Activated CD4-positive, alpha-beta T cell treated with anti-CD3 and anti-CD28 coated beads, Interleukin-2, amount 50 U/mL, for 16 hours (primary cell): ENCODE measurements at places on chromosomes 12 and 14.

GRCh38 chr12:54328595-54329337 is 3.8 kb downstream of the COPZ1 start:
- no peak for DNase-seq

DNA sequence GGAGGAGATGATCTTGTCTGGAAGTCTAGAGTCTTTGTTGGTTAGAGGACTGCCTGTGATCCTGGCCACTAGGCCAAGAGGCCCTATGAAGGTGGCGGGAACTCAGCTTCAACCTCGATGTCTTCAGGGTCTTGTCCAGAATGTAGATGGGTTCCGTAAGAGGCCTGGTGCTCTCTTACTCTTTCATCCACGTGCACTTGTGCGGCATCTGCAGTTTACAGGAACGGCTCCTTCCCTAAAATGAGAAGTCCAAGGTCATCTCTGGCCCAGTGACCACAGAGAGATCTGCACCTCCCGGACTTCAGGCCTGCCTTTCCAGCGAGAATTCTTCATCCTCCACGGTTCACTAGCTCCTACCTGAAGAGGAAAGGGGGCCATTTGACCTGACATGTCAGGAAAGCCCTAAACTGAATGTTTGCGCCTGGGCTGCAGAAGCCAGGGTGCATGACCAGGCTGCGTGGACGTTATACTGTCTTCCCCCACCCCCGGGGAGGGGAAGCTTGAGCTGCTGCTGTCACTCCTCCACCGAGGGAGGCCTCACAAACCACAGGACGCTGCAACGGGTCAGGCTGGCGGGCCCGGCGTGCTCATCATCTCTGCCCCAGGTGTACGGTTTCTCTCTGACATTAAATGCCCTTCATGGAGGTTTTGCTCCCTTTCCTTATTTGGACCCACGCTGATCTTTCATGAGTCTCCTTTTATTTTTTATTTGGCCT is 17.7 kb downstream of the WNT5B start:
- no peak for DNase-seq

DNA sequence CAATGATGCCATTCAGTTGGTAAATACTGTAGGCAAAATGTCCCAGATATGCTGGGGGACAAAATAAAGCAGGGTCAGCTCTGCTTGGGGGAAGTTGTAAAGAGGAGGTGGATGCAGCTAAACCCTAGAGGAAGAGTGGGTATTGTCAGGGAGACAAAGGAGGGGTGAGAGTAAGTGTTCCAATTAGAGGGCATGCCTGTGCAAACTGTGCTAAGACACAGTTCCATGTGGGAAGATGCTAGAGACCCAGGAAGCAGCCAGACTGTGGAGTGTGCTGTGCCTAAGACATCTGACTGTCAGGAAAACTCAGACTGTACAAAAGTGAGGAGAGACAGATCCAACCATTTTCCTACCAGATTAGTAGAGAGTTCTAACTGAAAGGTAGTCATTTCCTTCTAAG is 474.3 kb downstream of the ATP23 start:
- no peak for DNase-seq

DNA sequence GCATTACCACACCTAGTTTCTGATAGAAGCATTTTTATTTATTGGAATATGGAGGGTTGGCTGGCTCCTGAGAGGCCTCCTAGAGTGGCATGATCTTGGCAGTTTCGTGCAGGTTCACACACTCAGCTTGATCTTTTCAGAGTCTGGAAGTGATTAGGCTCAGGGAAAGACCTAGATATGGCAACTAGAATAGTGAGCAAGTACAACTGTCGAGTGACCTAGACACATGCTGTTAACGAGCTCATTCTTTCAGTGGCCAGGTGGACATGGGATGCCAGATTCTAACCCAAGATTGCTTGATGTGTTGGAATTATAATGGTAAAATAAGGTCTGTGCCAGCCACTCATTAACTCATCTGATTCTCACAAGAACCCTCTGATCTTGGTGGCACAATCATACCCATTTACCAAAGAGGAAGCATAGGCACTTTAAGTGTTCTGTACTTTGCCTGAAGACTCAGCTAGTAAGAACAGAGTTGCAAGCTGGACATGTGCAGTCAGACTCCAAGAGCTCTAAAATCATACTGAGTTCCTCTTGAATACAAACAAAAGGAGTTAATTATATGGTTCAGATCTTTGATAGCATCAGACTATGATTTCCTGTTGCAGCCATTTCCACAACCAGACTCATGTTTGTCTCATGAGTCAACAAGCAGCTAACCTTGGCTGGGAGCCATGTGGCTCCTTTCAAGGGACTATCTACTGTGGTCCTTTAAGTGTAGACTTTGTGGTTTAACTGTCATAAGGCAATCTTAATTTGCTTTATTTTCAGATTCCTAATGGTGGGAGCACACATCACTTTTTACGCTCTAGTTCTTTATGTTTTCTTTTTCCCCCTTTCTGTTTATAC is 144.2 kb downstream of the PLEKHA5 start:
- peak; percentile 20 for DNase-seq

DNA sequence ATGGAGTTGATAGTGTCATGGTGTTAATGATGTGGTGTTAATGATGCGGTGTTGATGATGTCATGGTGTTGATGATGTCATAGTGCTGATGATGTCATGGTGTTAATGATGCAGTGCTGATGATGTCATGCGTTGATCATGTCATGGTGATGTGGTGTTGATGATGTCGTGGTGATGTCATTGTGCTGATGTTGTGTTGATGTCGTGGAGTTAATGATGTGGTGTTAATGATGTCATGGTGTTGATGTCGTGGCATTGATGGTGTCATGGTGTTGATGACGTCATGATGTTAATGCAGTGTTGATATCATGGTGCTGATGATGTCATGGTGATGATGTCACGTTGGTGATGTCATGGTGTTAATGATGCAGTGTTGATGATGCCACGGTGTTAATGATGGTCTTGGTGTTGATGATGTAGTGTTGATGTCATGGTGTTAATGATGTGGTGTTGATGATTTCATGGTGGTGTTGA is 49.1 kb upstream of the RIMBP2 start:
- peak; percentile 5 for DNase-seq

GRCh38 chr14:21352587-21352986 is 31.2 kb downstream of the SUPT16H start:
- no peak for DNase-seq

- DNase-seq, result peak; percentile 59
Measured at GRCh38 chr14:21748869-21749303, 75.3 kb upstream of the OR4E1 start.

GRCh38 chr12:56126732-56127239 is 1.3 kb upstream of the ESYT1 start:
- DNase-seq, result no peak

- DNase-seq, result no peak
Measured at GRCh38 chr14:35243956-35244355, 48.2 kb upstream of the PSMA6 start.

GRCh38 chr12:112482733-112483132 is 64.0 kb downstream of the PTPN11 start:
- DNase-seq, result no peak

DNA sequence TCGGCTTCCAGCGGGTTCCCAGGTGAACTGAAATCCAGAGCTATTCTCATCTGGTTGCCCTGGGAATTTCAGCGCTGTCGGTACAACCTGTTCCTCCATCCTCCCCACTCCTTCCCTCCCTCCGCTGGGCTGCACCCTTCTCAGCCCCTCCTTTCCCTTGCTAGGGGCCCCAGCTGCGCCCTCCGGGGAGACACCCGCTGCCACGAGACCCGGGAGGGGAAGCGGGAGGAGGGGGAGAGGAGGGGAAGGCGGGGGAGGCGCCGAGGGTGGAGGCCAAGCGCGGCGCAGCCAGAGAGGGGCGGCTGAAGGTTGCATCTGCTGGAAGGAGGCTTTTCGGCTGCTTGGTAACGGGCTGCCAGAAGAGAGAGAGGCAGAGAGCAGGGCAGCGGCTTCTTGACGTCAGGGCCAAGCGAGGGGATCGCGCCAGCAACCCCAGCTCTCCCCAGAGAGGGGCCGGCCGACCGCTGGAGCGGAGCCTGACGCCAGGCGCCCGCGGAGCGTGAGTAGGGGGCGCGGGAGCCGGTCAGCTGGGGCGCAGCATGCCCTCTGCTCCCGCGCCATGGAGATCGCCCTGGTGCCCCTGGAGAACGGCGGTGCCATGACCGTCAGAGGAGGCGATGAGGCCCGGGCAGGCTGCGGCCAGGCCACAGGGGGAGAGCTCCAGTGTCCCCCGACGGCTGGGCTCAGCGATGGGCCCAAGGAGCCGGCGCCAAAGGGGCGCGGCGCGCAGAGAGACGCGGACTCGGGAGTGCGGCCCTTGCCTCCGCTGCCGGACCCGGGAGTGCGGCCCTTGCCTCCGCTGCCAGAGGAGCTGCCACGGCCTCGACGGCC is at the start of gene KCNA5:
Gene KCNA5, plus strand, starts transcription at position 291 of the 831 bp plus-strand sequence. Its CDS starts 269 bp downstream, at position 560.
- no peak for DNase-seq

GRCh38 chr12:5242440-5242839 is 189.5 kb upstream of the NTF3 start:
- DNase-seq, result no peak

DNA sequence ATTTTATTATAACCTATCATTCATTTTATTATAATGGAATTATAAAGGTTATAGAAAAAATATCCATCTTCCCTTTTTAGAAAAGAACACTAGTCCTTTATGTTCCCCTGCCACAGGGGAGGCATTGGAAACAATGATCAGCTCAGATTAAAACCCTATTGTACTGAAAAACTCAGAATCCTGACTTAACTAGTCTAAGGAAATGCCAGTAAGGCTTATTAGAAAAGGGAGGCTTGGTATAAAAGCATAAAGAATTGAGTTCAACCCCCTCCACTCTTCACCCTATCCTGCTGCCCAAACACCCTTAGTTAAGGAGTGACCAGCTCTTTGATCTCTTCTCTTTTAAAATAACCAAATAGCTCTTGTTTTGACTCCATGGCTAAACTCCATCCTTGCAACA is 36.0 kb downstream of the PUS7L start:
- DNase-seq, result no peak

- DNase-seq, result no peak
Measured at GRCh38 chr14:94173471-94173884, 644 bp upstream of the PPP4R4 start.

DNA sequence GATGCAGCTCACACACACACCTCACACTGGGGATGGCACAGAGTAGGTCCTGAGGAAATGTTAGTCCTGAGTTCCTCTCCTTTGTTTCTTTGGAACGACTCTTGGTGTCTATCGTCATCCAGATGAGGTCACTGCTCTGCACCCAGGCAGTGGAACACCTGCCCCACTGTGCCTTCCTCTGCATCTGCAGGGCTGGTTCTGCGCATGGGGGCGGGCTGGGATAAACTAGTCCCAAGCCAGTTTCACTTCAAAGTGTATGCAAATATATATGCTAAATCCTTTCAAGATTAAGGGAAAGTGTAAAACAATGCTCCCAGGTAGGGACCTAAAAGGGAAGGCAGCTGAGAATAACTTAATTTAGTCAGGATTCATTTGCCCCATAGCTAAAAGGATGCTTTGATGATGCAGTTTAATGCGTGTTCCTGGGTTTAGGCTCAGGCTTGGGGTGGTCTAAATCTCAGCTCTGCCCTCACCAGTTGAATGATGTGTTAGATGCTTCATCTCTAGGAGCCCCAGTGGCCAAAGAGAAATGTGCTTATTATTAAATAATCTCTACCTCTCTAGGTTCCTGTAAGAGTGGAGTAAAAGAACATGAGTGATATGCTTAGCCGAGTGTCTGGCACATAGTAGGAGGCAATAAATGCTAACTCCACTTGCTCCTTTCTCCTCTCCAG is 47.1 kb upstream of the OVCH1 start:
- DNase-seq, result no peak
